Activated CD4-positive, alpha-beta T cell treated with anti-CD3 and anti-CD28 coated beads, Interleukin-2, amount 50 U/mL, for 4 hours (primary cell): ENCODE measurements at places on chromosomes 5 and 9.

DNA sequence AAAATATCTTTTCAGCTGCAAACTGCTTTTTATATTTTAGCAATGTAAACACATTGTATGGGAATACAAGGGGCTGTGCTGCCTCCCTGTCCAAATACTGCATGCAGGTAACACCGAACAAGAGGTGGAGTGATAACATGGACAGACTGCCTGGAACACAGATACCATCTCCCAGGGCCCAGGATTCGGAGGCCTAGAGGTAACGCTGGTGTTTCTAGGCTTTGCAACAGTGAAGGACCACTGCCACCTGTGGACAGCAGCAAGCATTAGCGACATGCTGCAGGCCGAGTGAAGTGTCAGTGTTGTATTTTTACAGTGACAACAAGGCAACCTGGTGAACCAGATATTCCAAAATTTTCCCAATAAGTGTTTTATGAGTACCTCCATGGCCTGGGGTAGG lies 379.1 kb downstream of the DMRT2 start:
- DNase-seq = no peak

DNA sequence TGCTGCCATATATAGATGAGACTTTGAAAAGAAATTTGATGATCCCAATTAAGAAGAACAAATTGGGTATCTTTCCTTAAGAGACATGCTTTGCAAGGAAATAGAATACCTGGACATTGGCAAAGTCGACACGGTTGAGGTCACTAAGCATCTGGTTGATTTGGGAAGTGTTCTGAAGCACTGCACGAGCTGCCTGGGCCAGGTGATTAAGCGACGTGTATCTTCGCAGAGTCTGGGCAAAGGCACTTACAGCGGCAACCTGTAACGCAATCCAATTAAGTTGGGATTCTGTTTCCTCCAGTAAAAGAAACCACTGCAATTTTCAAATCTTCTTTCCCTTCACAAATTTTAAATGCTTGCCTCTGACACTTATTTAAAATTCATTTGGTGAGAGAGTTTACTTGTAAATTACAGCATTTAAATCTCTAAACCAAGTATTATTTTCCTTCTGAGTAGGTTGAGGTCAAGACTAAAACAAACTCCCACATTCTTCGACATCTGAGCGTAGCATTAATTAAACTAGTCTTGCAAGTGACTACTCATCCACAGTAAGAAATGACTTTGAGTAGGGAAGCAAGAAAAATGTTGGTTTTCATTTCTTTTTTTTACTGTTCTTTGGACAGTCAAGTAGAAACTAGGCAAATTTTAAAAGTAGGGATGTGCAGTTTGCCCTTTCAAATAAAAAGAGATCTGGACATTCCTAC lies 262.8 kb downstream of the RFX3 start:
- DNase-seq = no peak

DNA sequence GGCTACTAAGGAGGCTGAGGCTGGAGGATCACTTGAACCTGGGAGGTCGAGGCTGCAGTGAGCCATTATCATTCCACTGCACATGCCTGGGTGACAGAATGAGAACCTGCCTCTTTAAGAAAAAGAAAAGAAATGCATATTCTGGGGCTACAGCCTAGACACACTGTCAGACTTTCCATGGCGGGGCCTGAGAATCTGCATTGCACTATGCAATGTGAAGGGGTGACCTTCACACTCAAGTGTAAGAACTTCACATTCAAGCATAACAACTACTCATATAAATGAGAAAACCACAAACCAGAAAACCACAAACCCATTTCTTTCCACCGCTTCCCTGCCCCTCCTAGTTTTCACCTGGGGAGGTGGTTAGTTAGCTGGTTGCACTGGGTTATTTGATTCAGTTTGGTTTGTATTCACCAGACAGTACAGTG lies 18.0 kb upstream of the FBP2 start:
- DNase-seq = peak; percentile 19

GRCh38 chr5:178740181-178740557 lies 9.7 kb upstream of the ZNF354A start:
- no peak for DNase-seq

- no peak for DNase-seq
Measured at GRCh38 chr9:116549061-116549664, 137.9 kb upstream of the TRIM32 start.

DNA sequence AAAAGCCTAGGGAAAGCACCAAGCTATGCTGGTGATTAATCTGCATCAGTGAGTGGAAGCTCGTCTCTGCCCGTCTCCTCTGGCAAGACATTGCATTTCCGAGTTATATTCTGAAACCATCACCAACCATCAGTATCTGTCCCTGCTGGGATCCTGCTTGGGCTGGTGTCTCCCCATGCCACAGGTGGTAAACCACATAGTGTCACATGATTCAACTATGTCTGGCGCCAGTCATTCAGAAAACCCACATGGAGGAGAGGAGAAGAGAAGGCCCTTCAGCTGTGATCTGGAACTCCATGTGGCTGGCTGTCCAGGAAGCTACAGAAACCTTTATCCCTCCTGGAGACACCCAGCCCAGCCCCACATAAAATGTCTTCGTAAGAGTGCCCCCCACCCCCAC lies 4.8 kb downstream of the IL9 start:
- no peak for DNase-seq
